Ammon's horn (tissue), 1 donor: ENCODE measurements at places on chromosomes 2 and 18.
A peak's percentile ranks its signal among the peaks of the same experiment; 100 is the strongest.

- no peak for DNase-seq
These were observed 13.0 kb upstream of the HAT1 start for GRCh38 chr2:171909266-171909665.

DNA sequence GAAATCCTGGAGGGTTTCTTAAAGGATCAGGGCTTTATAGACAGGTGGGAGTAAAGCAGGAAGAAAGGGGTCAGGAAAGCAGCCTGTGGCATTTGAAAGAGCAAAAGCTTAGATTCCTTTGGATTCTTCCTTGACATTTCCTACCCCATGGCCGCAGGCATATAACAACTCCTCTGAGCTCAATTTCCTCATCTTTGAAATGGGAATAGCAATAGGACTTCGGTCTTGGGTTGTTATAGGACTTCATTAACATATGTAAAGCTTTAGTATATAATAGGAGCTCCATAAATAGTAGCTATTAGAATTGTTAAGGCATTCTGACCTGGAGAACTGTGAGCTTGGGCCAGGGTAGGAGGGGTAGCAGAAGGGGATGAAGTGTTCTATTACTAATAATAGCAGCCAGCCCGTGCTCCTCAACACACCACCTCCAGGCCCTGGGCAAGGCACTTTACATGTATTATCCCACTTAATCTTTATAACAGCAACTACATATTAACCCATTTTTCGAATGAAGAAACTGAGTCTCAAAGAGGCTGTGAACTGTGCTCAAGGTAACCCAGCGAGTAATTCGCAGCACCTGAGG is 10.6 kb downstream of the ZFP36L2 start:
- DNase-seq: no peak

GRCh38 chr2:179985163-179985820 is 21.8 kb downstream of the CWC22 start:
- no peak for DNase-seq

DNA sequence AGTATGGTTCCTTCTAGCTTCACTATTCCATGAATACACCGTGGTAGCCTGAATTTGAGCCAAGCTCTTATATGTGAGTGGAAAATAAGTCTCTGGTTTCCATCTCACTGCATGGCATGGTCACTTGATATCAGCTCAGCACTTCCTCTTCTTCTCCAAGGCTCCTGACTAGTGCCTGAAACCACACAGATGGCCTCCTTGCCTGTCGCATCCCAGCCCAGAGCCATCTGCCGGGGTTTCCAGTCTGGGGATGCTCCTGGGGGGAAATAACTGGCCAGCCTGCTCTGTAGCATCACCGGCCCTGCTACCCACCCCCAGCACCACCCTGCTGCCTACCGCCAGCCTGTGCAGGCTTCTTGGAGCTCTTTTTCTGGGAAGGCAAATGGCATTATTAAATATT is 7.7 kb upstream of the MARCHF4 start:
- no peak for DNase-seq

GRCh38 chr2:235728800-235729556 is 235.1 kb downstream of the AGAP1 start:
- DNase-seq: peak; percentile 62

- no peak for DNase-seq
These were observed 47.0 kb downstream of the PROC start for GRCh38 chr2:127465258-127465657.

GRCh38 chr2:85838181-85838580 is 50.6 kb downstream of the ST3GAL5 start:
- no peak for DNase-seq

- DNase-seq: no peak
These were observed 51.2 kb downstream of the ATIC start for GRCh38 chr2:215363039-215363438.

GRCh38 chr2:227503433-227504406 is 31.8 kb downstream of the AGFG1 start:
- DNase-seq: no peak

GRCh38 chr2:182038576-182038975 is 52.9 kb downstream of the PPP1R1C start:
- DNase-seq: no peak

DNA sequence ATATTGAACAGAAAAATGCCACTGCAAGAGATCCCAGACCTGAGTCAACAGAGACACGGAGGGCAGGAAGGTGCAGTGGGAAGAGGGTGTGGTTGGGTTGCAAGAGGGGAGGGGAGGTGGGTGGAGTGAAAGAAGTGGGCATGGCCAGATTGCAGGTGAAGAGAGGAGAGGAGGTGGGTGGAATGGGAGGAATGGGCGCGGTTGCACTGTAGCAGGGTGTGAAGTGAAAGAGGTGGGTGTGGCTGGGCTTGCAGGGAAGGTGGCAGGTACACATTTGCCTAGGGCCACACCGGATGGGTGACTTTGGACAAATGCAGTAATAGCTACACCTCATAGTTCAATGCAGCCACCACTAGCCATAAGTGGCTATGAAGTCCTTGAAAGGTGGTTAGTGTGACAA is 71.1 kb downstream of the DOCK10 start:
- no peak for DNase-seq

GRCh38 chr2:58796239-58796910 is 555.2 kb upstream of the FANCL start:
- no peak for DNase-seq

- DNase-seq: no peak
These were observed 28.8 kb downstream of the LONRF2 start for GRCh38 chr2:100293341-100294161.

DNA sequence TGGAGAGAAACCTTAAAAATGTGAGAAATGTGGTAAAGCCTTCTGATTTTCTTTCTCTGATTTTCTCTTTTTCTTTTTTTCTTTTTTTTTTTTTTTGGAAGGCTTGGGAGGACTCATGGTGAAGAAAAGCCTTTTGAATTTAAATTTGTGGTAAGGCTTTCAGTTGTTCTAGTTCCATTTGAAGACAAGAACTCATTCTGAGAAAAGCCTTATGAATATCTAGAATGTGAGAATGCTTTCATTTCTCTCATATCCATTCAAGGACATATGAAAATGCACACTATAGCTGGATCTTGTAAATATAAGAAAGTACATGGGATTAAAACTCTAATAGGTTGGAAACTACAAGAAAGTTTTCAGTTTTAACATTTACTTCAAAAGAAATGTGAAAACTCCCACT is 1045.2 kb upstream of the NRXN1 start:
- no peak for DNase-seq

- no peak for DNase-seq
These were observed 16.9 kb downstream of the TGIF1 start for GRCh38 chr18:3466872-3467271.

DNA sequence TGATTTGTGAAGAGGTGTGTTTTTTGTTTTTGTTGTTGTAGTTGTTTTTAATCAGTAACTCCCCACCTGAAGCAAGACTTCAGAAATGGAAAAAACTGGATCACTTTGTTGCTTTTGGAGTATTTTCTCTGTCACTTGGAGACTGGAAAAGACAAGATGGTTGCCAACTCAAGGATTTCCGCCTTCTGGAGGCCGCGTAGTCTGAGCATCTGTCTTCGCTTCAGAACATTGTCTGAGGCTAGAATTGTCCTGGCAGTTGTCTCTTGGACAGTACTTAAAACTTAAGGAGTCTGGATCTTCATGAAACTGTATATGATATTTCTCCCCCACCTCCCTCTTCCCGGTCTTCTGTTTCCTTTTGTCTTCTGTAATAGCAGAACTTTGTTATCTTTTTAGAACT is 67.7 kb downstream of the ARHGAP28 start:
- DNase-seq: no peak

DNA sequence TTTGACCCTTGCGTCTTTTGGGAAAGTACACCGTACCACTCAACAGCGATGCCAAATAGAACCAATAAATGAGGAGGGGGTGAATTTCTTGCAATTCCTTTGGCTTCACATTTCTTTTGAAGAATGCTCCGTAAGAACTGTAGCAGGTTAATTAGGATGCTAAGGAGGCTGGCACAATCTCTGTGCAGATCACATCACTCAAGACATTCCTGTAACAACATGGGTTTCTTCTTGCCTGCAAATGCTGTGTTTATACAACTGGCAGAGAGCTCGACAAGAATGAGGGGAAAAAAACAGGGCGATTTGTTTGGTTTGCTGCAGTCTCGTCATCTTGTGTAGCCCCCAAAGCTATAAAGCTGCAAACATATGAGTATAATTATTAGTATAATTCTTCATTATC is 424.8 kb upstream of the DCC start:
- DNase-seq: no peak

GRCh38 chr2:25936889-25937545 is 45.3 kb downstream of the KIF3C start:
- peak; percentile 57 for DNase-seq

GRCh38 chr18:51426996-51427395 is 229.5 kb upstream of the MEX3C start:
- DNase-seq: no peak

DNA sequence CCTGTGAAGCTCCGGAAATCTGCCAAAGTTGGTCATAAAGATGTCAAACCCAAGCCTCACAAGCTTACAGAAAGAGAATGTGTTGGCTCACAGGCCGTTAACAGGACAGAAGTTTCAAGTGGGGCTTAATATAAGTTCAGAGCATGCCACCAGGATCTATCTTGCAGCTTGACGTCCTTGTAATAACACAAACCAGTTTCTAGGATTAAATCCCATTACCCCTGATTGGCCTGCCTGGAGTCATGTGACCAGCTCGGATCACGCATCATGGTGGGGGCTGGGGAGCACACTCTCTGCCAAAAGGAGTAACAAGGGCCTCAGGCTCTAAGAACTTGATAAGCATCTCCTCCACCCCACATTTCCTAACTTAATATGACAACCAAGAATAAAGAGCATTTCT is 38.9 kb upstream of the SCG2 start:
- DNase-seq: no peak

DNA sequence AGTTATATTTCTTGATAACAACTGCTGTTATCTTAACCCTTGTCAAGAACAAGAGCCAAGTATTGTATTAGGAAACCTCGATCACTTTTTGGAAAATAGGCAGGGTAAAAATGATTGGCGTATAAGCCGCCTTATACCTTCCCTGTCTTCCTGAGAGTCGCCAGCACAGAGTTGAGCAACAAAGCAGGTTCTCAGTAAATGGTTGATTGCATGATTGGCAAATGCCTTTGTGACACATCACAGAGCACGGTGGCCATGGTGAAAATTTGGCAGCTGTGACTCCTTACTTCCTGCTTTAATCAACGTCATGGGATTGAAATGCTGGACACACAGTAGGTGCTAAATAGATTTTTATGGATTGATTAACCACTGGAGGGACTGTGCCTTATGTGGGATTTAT is 3.9 kb upstream of the KLHL29 start:
- DNase-seq: no peak

DNA sequence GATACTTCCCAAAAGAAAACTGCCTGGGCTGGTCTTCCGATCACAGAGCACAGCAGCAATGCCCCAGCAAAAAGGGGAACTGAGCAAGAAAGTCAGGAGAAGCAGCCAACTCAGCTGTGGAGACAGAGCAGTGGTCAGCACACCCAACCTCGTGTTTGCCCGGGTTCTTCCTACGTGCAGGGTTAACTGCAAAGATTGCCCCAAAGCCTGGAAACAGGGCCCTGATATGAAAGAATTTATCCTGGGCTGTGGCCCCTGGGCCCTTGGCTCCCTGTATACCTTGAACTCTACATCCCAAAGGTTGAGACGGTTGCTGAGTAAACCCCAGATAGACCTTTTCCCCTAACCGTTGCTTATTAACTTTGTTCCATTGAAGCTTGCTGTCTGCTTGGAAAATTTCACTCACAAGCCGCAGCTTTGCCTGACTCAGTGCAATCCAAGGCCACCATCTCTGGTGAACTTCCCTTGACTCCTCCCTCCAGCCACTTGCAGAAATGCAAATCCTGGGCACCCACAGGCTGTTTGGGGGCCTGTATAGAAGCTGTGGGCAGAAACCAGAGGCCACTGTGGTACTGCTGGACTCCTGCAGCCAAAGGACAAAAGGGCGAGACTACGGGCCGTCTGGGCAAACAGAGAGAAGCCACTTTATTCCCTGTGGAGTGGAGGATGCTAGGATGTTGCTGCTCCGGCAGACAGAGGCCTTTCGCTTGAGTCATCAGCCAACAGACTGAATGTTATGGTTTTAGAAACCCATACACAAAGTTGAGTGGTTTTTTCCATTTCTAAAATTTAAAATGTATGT is 18.2 kb downstream of the NRP2 start:
- DNase-seq: no peak

DNA sequence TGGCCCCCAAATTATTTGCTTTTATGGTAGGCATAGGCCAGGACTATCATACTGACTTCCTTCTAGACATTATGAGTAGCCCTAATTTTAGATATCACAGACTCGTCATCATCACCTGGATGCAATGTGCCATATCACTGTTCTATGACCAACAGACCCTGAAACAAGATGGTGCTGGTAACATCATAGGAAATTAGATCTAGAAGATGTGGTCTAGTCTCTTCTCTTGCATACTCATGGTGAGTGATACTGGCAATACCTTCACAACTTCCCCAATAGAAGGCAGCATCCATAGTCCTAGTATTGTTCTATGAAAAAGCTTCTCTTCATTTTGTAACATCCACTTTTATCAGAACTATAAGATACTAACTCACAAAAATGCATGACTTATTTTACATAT is 116.3 kb upstream of the ITGA4 start:
- no peak for DNase-seq

DNA sequence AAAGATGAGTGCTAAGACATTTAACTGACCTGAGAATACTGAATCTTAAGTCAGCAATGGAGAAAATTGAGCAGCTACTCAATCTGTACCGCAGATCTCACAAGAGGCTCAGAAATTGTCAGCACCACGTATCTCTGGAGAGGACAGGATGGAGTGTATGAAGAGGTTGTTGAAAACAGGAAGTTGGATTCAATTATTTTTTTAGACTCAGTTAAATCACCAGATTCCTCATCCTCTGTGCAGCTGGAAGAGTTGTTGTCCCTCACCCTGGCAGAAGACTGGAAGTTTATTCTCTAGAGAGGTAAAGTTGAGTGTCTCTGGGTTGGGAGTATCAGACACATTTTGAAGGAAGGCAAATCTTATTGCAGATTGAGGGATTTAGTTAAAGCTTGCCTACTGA is 114.9 kb upstream of the NT5C1B start:
- DNase-seq: no peak

DNA sequence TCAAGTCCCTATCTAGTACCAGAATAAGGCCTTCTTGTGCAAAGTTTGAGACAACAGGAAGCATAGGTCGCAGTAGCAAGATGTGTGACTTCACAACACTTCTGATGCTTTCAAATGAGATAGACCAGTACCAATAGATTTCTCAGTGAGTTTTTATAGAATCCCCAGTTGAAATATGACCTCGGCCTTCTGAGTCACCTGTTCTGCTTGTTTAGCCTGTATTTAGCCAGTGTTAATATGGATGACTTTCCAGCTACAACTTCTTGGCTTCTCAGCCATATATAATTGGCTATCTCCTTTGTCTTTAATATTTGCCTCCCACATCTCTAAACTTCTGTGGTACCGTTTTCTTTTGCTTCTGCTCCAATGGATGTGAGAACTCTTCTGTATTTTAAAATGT is 113.8 kb downstream of the KYNU start:
- no peak for DNase-seq

- no peak for DNase-seq
These were observed 6.9 kb downstream of the CENPA start for GRCh38 chr2:26792720-26793119.

GRCh38 chr2:235595422-235596010 is 101.7 kb downstream of the AGAP1 start:
- peak; percentile 89 for DNase-seq
